Thoracic aorta (tissue), 2 donors: ENCODE measurements at places on chromosomes 13 and 19.

GRCh38 chr19:49427855-49428546 lies 2.8 kb downstream of the GFY start:
- no peak overlapping the region for H3K27ac ChIP-seq
- peaks cover 5% of the 10 kb centered on the region for H3K4me1 ChIP-seq
- H3K36me3 ChIP-seq = no peaks in the 10 kb centered on the region
- peak overlapping the region; percentile 23 for H3K4me3 ChIP-seq
- DNase-seq = no peak

GRCh38 chr13:89955773-89956172 lies 1391.7 kb upstream of the MIR17HG start:
- DNase-seq = no peak
- H3K4me3 ChIP-seq = no peak overlapping the region
- H3K27me3 ChIP-seq = no peaks in the 10 kb centered on the region
- no peaks in the 10 kb centered on the region for H3K36me3 ChIP-seq
- H3K4me1 ChIP-seq = no peaks in the 10 kb centered on the region

- no peaks in the 10 kb centered on the region for H3K4me1 ChIP-seq
- H3K27ac ChIP-seq = no peak overlapping the region
- peaks cover 5% of the 10 kb centered on the region for H3K36me3 ChIP-seq
- no peak overlapping the region for H3K4me3 ChIP-seq
These were observed 8.6 kb upstream of the TMEM161A start for GRCh38 chr19:19146865-19147264.

GRCh38 chr19:54903303-54903702 lies 2.6 kb upstream of the NCR1 start:
- H3K36me3 ChIP-seq = no peaks in the 10 kb centered on the region
- no peak overlapping the region for H3K4me3 ChIP-seq
- H3K27ac ChIP-seq = no peak overlapping the region
- no peaks in the 10 kb centered on the region for H3K27me3 ChIP-seq
- no peaks in the 10 kb centered on the region for H3K4me1 ChIP-seq

- H3K36me3 ChIP-seq = no peaks in the 10 kb centered on the region
- no peaks in the 10 kb centered on the region for H3K27me3 ChIP-seq
- H3K27ac ChIP-seq = no peak overlapping the region
These were observed 26.1 kb upstream of the TBC1D4 start for GRCh38 chr13:75508002-75508548.

DNA sequence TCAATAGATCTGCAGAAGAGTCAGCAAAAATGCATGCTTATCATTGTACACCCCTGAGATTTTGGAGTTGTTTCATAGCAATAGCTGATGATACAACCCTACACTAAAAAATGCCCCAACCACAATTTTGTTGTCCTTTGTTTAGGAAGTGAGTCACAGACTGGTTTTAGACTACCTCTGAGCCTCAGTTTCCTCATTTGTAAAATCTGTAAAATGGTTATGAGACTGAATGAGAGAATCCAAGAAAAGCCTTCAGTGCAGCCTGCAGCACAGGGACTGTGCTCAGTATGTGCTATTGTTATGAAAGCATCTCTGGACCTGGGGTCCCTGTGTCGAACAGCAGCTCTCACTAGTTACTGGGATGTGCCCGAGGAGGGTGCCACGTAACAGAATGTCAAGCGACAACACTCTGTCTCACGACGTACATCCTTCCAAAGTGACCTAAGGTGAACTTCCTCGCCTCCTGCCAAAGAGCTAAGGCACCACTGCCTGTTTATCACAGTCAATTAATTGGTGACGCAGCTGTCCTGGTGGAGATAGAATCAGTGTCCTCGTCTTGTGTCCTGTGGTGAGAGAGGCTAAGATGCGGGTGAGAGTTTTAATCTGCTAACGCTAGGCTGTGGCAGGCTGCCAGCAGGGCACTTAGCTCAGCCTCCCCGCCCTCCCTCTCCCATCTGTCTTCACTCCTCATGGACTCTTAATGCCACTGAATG lies 18.1 kb downstream of the DHRS12 start:
- no peak overlapping the region for H3K27ac ChIP-seq
- no peak overlapping the region for H3K4me3 ChIP-seq
- H3K27me3 ChIP-seq = no peaks in the 10 kb centered on the region
- no peak for DNase-seq

- H3K4me3 ChIP-seq = no peak overlapping the region
- no peak for DNase-seq
- no peaks in the 10 kb centered on the region for H3K36me3 ChIP-seq
These were observed 59.3 kb downstream of the LRCH1 start for GRCh38 chr13:46612267-46612666.

- H3K4me3 ChIP-seq = no peak overlapping the region
- no peaks in the 10 kb centered on the region for H3K4me1 ChIP-seq
- H3K27me3 ChIP-seq = no peaks in the 10 kb centered on the region
These were observed 58.4 kb upstream of the UQCRFS1 start for GRCh38 chr19:29271341-29271740.

GRCh38 chr13:99275093-99275469 lies 16.9 kb upstream of the GPR18 start:
- H3K27me3 ChIP-seq = no peaks in the 10 kb centered on the region
- H3K27ac ChIP-seq = no peak overlapping the region
- no peaks in the 10 kb centered on the region for H3K36me3 ChIP-seq
- no peak for DNase-seq

DNA sequence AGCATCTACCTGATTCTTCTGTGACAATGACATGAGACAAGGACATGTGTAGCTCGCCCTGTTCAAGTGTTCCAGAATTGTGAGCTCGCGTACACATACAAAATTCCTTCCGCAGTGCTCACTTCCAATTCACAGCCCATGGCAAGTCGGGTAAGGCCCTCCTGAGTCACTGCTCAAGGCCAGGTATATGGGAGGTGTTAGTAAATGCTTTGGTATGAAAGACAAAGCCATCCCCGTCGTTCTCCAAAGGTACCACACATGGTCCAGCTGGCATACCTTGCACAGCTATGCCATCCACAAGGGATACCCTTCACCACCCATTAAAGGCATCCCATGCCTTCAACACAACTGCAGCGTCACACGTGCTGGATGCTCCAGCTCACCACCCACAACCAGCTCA lies 4.4 kb upstream of the ELL start:
- DNase-seq = no peak
- H3K36me3 ChIP-seq = peaks cover 2% of the 10 kb centered on the region
- H3K4me3 ChIP-seq = no peak overlapping the region
- H3K4me1 ChIP-seq = no peaks in the 10 kb centered on the region
- H3K27ac ChIP-seq = no peak overlapping the region

DNA sequence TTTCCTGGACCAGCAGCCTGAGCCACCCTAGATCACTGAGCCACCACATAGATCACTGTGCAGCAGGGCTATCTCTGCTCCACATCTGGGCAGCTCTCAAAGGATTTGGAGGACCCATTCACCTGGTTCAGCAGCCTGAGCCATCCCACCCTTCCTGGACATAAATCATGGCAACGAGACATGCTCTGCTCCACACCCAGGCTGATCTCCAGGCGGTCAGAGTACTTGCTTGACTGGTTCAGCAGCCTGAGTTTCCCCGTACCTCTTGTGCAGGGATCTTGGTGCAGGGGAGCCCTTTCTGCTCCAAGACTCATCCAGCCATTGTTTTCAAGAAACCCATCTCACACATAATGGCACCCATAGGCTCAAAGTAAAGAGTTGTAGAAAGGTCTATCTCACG lies 195.3 kb downstream of the LIG4 start:
- no peak for DNase-seq
- no peak overlapping the region for H3K4me3 ChIP-seq
- no peak overlapping the region for H3K27ac ChIP-seq
- H3K36me3 ChIP-seq = no peaks in the 10 kb centered on the region
- H3K4me1 ChIP-seq = no peaks in the 10 kb centered on the region
- no peaks in the 10 kb centered on the region for H3K27me3 ChIP-seq

- H3K27me3 ChIP-seq = no peaks in the 10 kb centered on the region
- no peak overlapping the region for H3K4me3 ChIP-seq
These were observed 17.4 kb downstream of the CCDC70 start for GRCh38 chr13:51879133-51879532.

- no peaks in the 10 kb centered on the region for H3K4me1 ChIP-seq
- no peaks in the 10 kb centered on the region for H3K36me3 ChIP-seq
- no peak overlapping the region for H3K27ac ChIP-seq
- DNase-seq = no peak
These were observed 24.9 kb upstream of the PNMA8B start for GRCh38 chr19:46520616-46521015.

DNA sequence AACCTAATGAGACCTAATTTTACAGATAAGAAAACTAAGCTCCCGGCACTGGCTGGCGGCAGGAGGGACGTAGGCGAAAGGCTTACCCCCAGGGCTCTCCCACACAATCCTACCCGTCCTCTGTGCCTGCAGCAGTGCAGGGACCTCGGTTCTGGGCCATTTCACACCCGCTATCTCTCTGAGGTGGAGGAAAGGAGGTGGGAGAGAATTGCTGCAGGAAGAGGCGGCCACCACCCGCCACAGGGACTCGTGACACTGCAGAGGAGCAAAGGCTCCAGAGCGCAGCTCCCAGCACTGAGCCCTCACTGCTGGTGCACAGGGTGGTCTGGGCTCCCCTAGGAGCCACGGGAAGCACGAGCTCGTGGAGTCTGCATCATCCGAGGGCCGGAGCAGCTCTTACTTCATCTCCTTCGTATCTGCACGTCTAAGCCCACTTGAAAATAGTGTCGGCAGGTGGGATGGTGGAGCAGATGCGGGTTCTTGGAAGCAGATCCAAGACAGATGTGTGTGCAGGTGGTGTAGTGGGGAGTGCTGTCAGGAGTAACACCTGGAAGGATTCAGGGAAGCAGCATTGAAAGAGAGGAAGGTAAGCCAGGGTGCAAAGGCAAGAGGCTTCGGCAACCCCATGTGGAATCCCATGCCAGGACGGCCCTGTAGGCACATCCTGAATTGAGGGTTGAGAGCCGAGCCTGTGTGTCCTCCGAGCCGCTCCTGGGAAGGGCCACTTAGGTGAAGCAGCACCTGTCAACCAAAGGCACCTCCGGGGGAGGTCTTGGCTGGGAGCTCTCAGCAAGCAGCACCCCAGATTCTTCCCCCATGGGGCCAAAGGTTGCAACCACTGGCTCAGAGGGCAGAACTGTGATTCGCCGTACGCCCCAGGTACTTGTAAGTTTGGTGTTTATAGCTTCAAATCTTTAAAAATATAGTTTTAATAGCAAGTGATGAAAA lies 115.8 kb upstream of the SPACA7 start:
- H3K27me3 ChIP-seq = no peaks in the 10 kb centered on the region
- H3K4me1 ChIP-seq = no peaks in the 10 kb centered on the region
- H3K36me3 ChIP-seq = no peaks in the 10 kb centered on the region
- no peak for DNase-seq
- no peak overlapping the region for H3K27ac ChIP-seq
- H3K4me3 ChIP-seq = no peak overlapping the region

DNA sequence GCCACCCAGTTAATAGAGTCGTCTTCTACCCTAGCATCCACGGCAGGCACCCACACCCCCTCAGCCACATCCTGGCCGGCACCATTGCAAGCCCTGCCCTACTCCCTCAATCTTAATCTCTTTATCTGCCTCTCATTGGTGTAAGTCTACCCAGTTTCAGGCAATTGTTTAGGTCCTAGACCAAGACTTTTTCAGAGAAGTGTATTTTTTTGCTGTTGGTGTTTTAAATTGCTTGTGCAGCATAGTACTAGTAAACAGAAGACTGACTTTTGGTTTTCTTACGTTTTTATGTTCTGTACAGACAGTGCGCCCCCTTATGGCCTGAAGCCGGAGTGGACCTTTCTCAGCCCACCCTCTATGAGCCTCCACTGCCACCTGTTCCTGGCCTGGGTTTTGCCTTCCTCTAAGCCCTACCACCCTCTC lies 2.3 kb upstream of the LCP1 start:
- no peak overlapping the region for H3K27ac ChIP-seq
- no peaks in the 10 kb centered on the region for H3K27me3 ChIP-seq
- DNase-seq = no peak
- no peaks in the 10 kb centered on the region for H3K36me3 ChIP-seq
- H3K4me3 ChIP-seq = no peak overlapping the region

- H3K27me3 ChIP-seq = no peaks in the 10 kb centered on the region
- H3K36me3 ChIP-seq = peaks cover 30% of the 10 kb centered on the region
- H3K27ac ChIP-seq = no peak overlapping the region
- H3K4me3 ChIP-seq = no peak overlapping the region
- no peaks in the 10 kb centered on the region for H3K4me1 ChIP-seq
- no peak for DNase-seq
These were observed 112.7 kb downstream of the KDM4B start for GRCh38 chr19:5081443-5082161.

GRCh38 chr19:4911314-4911713 lies 2.0 kb downstream of the UHRF1 start:
- H3K4me3 ChIP-seq = peak overlapping the region; percentile 82
- H3K4me1 ChIP-seq = peaks cover 43% of the 10 kb centered on the region
- H3K36me3 ChIP-seq = no peaks in the 10 kb centered on the region

DNA sequence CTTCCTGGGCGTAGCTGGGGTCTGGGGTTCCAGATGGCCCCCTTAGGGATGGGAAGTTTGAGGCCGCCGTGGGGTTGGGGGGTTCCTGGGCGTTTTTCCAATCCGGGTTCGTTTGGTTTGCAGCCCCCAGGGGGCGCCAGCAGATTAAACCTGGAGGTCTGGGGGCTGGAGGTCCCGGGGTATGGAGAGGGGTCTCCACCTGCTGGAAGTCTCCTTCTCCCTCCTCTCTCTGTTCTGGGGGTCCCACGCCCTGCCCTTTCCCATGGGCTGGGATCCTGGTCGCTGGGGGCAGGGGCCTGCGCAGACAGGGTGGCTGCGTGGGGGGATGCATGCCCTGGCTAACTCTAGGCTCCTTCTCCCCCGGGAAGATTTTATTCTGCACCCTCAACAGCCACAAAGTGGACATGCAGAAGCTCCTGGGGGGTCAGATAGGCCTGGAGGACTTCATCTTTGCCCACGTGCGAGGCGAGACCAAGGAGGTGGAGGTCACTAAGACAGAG lies 899 bp downstream of the GIPC3 start:
- no peaks in the 10 kb centered on the region for H3K36me3 ChIP-seq
- H3K4me3 ChIP-seq = peak overlapping the region; percentile 57
- H3K4me1 ChIP-seq = peaks cover 22% of the 10 kb centered on the region
- no peak overlapping the region for H3K27ac ChIP-seq

DNA sequence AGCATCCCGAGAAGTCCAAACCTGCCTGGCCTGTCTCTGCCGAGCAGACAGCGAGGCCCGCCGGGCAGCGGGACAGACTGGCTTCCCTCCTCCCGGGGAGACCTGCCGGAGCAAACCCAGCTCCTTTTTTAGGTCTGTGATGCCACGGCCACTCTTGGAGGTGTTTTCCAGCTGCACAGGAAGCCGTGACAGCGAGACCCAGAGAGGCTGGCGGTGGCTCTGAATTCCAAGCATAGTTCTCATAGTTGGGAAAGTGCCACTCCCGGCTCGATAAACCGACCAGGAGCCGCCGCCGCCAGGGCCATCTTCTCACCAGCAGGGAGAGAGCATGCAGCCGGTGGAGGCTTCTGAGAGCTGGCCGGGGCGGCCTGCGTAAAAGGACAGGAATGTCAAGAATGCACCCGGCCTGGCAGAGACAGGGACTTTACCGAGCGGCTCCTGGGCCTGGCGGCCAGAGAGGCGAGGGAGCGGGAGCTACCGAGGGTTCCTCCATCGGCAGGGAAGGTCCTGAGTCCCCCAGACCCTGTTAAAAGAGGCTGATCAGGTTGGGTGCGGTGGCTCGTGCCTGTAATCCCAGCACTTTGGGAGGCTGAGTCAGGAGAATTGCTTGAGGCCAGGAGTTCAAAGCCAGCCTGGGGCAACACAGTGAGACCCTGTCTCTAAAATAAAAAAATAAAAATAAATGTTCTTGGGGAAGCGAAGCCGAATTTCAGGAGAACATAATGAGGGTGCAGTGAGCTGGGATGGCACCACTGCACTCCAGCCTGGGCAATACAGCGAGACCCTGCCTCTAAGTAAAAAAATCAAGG lies 64.9 kb downstream of the GADD45B start:
- peak overlapping the region; percentile 55 for H3K4me3 ChIP-seq
- H3K4me1 ChIP-seq = peaks cover 58% of the 10 kb centered on the region
- DNase-seq = peak; percentile 75
- peak overlapping the region; percentile 94 for H3K27ac ChIP-seq
- H3K36me3 ChIP-seq = no peaks in the 10 kb centered on the region
